ENCODE measurements at places on chromosomes 13 and 19.

DNA sequence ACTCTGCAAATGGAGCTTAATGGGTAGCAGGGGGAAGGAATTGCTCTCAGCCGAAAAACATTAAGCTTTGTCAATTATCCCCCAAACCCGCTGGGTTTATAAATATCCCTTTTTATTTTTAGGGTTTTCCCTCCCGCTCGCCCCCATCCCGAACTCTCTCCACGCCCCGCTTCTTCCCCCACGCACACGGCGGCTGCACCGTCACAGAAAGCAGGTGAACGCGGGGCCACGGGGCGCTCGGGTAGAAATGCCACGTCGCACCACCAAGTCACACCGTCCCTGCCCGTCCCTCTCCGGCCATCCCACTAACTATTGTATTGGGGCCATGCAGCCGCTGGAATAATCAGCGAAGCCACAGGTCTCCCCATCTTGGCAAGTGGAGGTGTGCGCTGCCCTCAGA is 3.5 kb downstream of the PTPRS start:
- no peak for DNase-seq

DNA sequence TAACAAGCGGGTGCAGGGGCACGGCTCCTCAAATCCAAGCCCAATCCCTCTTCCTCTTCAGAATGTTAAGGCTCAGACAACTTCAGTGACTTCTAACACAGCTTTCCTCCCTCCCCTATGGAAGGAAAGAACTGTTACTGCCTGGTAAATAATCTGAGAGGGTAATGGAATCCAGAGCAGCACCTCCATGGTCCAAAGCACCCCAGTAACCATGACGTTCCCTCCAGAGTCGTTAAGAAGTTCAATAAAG is 969 bp downstream of the AKT2 start:
- DNase-seq = no peak

DNA sequence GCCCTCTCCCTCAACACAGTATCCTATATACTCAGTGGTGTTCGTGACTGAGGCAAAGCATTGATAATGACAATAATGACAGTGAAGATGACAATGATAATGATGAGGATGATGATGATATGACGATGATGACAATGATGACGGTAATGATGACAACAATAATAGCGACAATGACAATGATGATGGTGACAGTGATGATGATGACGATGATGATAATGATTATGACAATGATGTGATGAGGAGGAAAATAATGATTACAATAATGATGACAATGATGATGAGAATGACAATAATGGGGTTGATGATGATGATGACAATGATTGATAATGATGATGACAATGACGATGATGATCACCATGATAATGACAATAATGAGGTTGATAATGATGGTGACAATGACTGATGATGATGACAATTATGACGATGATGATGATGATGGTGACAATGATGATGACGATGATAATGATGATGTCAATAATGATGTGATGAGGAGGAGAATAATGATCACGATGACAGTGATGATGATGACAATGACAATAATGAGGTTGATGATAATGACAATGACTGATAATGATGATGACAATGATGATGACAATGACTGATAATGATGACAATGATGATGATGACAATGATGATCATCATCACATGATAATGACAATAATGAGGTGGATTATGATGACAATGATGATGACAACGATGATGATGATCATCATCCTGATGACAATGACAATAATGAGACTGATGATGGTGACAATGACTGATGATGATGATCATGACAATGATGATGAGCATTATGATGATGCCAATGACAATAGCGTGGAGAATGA is 16.7 kb downstream of the ELSPBP1 start:
- no peak for DNase-seq

GRCh38 chr19:39497996-39498797 is 550 bp upstream of the DLL3 start:
- DNase-seq = no peak

DNA sequence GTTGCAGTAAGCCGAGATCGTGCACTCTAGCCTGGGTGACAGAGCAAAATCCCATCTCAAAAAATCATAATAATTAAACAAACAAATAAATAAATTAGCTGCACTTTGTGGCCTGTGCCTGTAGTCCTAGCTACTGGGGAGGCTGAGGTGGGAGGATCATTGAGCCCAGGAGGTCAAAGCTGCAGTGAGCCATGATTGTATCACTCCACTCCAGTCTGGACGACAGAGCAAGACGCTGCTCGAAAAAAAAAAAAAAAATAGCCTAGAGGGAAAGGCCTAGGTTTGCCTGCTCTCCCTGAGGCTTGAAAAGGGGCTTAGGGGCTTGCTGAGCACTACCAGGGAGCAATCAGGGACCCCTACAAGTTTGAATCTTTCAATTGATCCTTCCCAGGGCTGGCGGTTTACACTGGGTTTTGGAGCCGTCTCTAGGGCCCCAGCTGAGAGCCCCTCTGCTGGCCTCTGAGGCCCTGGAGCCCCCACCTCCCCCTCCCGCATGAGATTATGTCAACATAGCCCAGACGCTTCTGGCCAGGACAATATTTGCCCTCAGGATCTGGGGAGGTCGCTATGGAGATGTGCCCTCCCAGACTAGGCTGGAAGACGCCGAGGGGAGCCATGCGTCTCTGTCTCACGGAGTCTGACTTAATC is 10.4 kb upstream of the GIPR start:
- no peak for DNase-seq

GRCh38 chr19:18060472-18060871 is 26.3 kb downstream of the IL12RB1 start:
- no peak for DNase-seq

DNA sequence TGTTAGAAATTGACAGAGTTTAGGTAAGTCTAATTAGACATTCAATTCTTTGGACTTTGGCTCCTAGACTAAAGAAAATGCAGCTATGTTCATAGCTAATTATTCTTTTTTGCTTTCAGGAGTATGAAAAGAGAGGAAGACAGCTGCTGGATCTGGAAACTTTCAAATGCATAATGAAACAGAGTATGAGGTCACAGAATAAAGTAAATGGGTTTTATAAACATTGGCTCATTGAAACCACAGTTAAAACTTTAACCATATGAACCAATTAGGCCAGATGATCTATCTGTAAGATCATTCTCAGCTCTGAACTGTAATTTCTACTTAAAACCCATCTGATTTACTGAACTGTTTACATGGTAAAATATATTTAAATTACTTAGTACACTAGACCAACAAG is 82.7 kb downstream of the TEX26 start:
- no peak for DNase-seq

DNA sequence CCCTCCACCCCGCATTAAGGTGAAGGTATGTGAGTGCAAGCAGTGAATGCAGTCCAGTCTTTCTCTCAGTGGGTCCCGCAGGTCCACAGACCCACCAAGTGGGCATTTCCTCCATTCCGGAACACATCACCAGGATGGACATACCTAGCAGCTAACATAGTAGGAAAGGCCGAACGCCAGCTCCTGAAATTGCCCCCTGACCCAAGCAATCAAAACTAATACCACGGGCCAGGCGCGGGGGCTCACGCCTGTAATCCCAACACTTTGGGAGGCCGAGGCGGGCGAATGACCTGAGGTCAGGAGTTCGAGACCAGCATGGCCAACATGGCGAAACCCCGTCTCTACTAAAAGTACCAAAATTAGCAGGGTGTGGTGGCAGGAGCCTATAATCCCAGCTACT is 71.7 kb upstream of the VSTM2B start:
- DNase-seq = no peak

All from SIG-M5 (cell line).